ENCODE measurements at places on chromosomes 2 and 18. TPM values are rescaled to one million over a fixed set of nuclear protein-coding genes. Genes with fewer than 3 reads are reported as not detected.
A peak's percentile ranks its signal among the peaks of the same experiment; 100 is the strongest.

Gene EDAR
- total RNA-seq = not detected

Gene POTEJ
- not detected for total RNA-seq

Gene SCN3A
- not detected for total RNA-seq

GRCh38 chr18:21167641-21168377 lies 56.2 kb upstream of the ROCK1 start:
- DNase-seq = no peak

- DNase-seq = peak; percentile 91
These were observed 11.8 kb downstream of the GAREM2 start for GRCh38 chr2:26184555-26185303.

Data from K562 (cell line).